ENCODE measurements at places on chromosomes 1 and 21. TPM values are rescaled to one million over a fixed set of nuclear protein-coding genes. Genes with fewer than 3 reads are reported as not detected.

Gene TIE1
- total RNA-seq: 1.5 TPM

Gene SLAMF1
- not detected for total RNA-seq

Gene KLF17
- total RNA-seq: not detected

Gene PPFIA4
- total RNA-seq: 2.4 TPM

Gene AVPR1B
- total RNA-seq: not detected

Gene DNASE2B
- not detected for total RNA-seq

Gene VWA5B1
- not detected for total RNA-seq

Gene LCE2B
- not detected for total RNA-seq

Gene PLA2G2C
- not detected for total RNA-seq

Gene OLIG2
- total RNA-seq: not detected

Gene PTPN22
- not detected for total RNA-seq

Gene PEF1
- total RNA-seq: 51.6 TPM

Gene ELF3
- total RNA-seq: under 0.01 TPM

Gene IL20
- total RNA-seq: not detected

Gene CD52
- not detected for total RNA-seq

Gene AMY1B
- not detected for total RNA-seq

Gene MMP23B
- total RNA-seq: 117 TPM

Gene CACHD1
- 6.5 TPM for total RNA-seq

Data from pericardium fibroblast (primary cell).